ENCODE measurements at places on chromosomes 16 and 17.

- DNase-seq, result peak; percentile 53
These were observed 201.6 kb upstream of the C17orf78 start for GRCh38 chr17:37174205-37174604.

- DNase-seq, result no peak
These were observed 630.7 kb downstream of the TOX3 start for GRCh38 chr16:51916231-51916630.

- DNase-seq, result no peak
These were observed 13.7 kb downstream of the DYNLL2 start for GRCh38 chr17:58096892-58097291.

- no peak for DNase-seq
These were observed 593.8 kb downstream of the MAF start for GRCh38 chr16:79006765-79007164.

- DNase-seq, result no peak
These were observed 436 bp upstream of the BRIP1 start for GRCh38 chr17:61863801-61864126.
